ENCODE measurements at places on chromosomes 16 and 17. TPM values are rescaled to one million over a fixed set of nuclear protein-coding genes. Genes with fewer than 3 reads are reported as not detected.
A peak's percentile ranks its signal among the peaks of the same experiment; 100 is the strongest.

GRCh38 chr16:68387301-68387700, 61.0 kb downstream of the SMPD3 start:
- no peak for DNase-seq

- no peak for DNase-seq
These were observed 27.6 kb downstream of the PLCG2 start for GRCh38 chr16:81806696-81807095.

DNA sequence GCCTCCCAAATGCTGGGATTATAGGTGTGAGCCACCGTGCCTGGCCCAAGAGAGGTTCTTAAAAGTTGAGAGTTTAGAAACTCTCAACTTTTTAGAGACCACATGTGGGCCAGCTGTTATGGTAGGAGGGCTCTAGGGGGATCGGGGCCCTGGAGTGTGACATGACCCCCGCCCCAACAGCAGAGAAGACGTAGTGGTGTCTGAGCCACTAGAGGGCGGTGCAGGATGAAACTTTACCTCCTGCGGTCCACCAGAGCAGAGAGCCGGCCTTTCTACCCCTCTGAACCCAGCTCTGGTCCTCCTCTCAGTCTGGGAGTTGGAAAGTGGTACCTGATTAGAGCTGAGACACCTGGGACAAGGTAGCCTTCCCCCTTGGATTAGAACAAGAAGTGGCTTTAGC, 7.4 kb downstream of the CDK5RAP3 start:
- DNase-seq: peak; percentile 46

DDX42 gene
- total RNA-seq: 27.7 TPM

PLXDC1 gene
- total RNA-seq: 1.2 TPM

HOXB9 gene
- total RNA-seq: 16.3 TPM

GRCh38 chr17:45364531-45365390, 47.9 kb upstream of the MAP3K14 start:
- DNase-seq: no peak

GRCh38 chr17:57876023-57876865, 26.4 kb upstream of the MRPS23 start:
- DNase-seq: no peak

- DNase-seq: no peak
These were observed 25.1 kb downstream of the TRARG1 start for GRCh38 chr17:1304522-1304921.

GRCh38 chr17:75691371-75691791, 24.2 kb downstream of the SAP30BP start:
- peak; percentile 99 for DNase-seq
